ENCODE measurements at places on chromosomes 6 and 20. TPM values are rescaled to one million over a fixed set of nuclear protein-coding genes. Genes with fewer than 3 reads are reported as not detected.

Gene CYP24A1
- total RNA-seq, result not detected

DNA sequence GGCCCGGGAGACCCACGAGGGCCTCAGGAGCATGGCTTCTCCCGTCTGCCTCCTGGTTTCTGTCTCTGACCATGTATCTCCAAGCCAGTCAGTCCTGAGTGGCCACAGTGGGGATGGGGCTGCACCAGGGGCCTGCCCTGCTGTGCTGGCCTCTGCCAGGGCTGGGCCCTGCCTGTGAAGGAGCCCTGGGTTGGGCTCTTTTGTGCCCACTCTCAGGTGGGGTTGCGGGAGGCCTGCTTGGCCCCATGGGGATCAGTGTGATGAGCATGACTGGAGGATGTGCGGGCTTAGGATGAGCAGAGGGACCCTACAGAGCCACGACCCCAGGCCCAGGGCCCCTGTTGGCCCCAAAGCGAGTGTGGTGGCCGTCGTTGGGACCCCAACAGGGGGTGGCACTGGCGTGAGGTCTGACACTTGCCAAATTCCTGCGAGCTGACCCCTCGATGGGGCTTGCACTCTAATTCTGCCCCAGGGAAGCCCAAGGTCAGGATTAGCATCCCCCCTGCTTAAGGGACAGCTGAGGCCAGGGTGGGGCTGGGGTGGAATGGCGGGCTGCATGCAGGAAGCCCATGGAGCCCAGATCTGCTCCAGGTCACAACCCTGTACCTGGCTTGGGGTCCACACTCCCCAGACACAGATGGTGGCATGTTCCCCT lies 90.0 kb upstream of the BHLHE23 start:
- no peak overlapping the region for H3K27ac ChIP-seq
- H3K4me3 ChIP-seq, result no peak overlapping the region
- H3K36me3 ChIP-seq, result no peaks in the 10 kb centered on the region
- no peak for DNase-seq
- no peaks in the 10 kb centered on the region for H3K4me1 ChIP-seq

GRCh38 chr20:45157962-45158361 lies 16.7 kb upstream of the PI3 start:
- peaks cover 4% of the 10 kb centered on the region for H3K27me3 ChIP-seq
- H3K4me1 ChIP-seq, result peaks cover 2% of the 10 kb centered on the region
- peak; percentile 43 for DNase-seq
- H3K27ac ChIP-seq, result no peak overlapping the region
- no peaks in the 10 kb centered on the region for H3K36me3 ChIP-seq

- H3K27ac ChIP-seq, result no peak overlapping the region
- no peak overlapping the region for H3K4me3 ChIP-seq
- H3K36me3 ChIP-seq, result no peaks in the 10 kb centered on the region
- no peak for DNase-seq
- no peaks in the 10 kb centered on the region for H3K4me1 ChIP-seq
Observed at GRCh38 chr6:74439123-74439811, 743.3 kb downstream of the CD109 start.

- H3K4me3 ChIP-seq, result no peak overlapping the region
- no peaks in the 10 kb centered on the region for H3K36me3 ChIP-seq
- no peaks in the 10 kb centered on the region for H3K27me3 ChIP-seq
- H3K4me1 ChIP-seq, result no peaks in the 10 kb centered on the region
Observed at GRCh38 chr6:160532315-160532714, 131.8 kb downstream of the LPA start.

GRCh38 chr6:145502416-145502815 lies 232.9 kb downstream of the EPM2A start:
- no peak overlapping the region for H3K4me3 ChIP-seq
- H3K4me1 ChIP-seq, result no peaks in the 10 kb centered on the region
- H3K27ac ChIP-seq, result no peak overlapping the region
- no peak for DNase-seq

GRCh38 chr20:5835871-5836270 lies 85.7 kb downstream of the SHLD1 start:
- no peak overlapping the region for H3K4me3 ChIP-seq
- no peaks in the 10 kb centered on the region for H3K36me3 ChIP-seq
- H3K27ac ChIP-seq, result no peak overlapping the region
- peak; percentile 57 for DNase-seq
- no peaks in the 10 kb centered on the region for H3K27me3 ChIP-seq
- H3K4me1 ChIP-seq, result peaks cover 6% of the 10 kb centered on the region

- H3K27me3 ChIP-seq, result no peaks in the 10 kb centered on the region
- H3K4me3 ChIP-seq, result no peak overlapping the region
- no peaks in the 10 kb centered on the region for H3K4me1 ChIP-seq
- no peak for DNase-seq
Observed at GRCh38 chr6:25627001-25627400, 25.0 kb upstream of the SCGN start.

DNA sequence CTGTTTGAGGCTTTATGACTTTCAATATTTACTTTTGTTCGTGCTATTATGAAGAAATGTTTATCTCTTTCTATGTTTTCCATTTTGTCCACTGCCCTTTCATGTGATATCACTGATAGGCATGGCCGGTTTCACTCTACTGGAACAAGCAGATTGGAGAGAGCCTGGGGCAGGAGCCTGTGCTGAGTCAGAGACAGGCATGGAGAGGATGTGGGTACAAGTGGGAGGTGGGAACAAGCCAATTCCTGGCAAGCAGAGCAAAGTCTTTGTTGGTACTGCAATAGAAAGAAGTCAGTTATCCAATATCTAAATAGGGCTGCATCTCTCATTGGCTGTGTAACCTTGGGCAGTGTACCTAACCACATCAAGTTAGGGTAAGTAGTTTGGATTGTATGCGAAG lies 545.6 kb upstream of the MAP3K7 start:
- no peak overlapping the region for H3K4me3 ChIP-seq
- H3K27me3 ChIP-seq, result no peaks in the 10 kb centered on the region
- no peak for DNase-seq
- H3K4me1 ChIP-seq, result no peaks in the 10 kb centered on the region
